ENCODE measurements at places on chromosomes 6 and 20. TPM values are rescaled to one million over a fixed set of nuclear protein-coding genes. Genes with fewer than 3 reads are reported as not detected.

Gene EBF4
- total RNA-seq = 31.4 TPM

Gene IL17F
- 56.3 TPM for total RNA-seq

Gene FOXC1
- total RNA-seq = 0.36 TPM

Gene B4GALT5
- 74.9 TPM for total RNA-seq

Gene CCM2L
- not detected for total RNA-seq

Gene CASS4
- 1.3 TPM for total RNA-seq

Gene EYS
- not detected for total RNA-seq

Gene TRMT6
- total RNA-seq = 28.6 TPM

DNA sequence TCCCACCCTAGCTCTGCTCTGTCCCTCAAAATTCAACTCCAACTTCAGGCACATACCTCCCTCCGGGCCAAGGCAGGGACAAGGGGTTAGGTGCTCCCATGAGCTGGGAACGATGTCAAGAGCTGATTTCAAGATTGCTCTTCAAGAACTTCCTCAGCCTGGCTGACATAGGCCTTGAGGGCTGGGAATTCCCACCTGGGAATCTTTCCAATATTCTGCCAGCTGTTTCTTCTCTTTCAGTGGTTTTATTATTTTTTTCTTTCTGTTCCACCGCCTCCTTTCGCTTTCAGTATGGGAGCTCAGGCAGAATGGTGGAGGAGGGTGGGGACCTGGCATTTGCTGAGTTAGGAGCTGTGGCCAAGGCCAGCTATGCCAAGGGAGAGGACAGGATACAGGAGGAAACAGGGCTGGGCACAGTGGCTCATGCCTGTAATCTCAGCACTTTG is 33.7 kb downstream of the SRSF3 start:
- H3K4me1 ChIP-seq = peaks cover 27% of the 10 kb centered on the region
- peak overlapping the region; percentile 84 for H3K27ac ChIP-seq
- no peaks in the 10 kb centered on the region for H3K36me3 ChIP-seq
- no peak for DNase-seq
- H3K4me3 ChIP-seq = no peak overlapping the region
- H3K27me3 ChIP-seq = no peaks in the 10 kb centered on the region

GRCh38 chr20:5539691-5540090 is 210.5 kb upstream of the SHLD1 start:
- H3K27ac ChIP-seq = no peak overlapping the region
- no peak overlapping the region for H3K4me3 ChIP-seq
- H3K36me3 ChIP-seq = peaks cover 6% of the 10 kb centered on the region
- DNase-seq = no peak
- H3K4me1 ChIP-seq = peaks cover 11% of the 10 kb centered on the region

GRCh38 chr20:53809217-53809616 is 215.6 kb upstream of the ZNF217 start:
- no peaks in the 10 kb centered on the region for H3K36me3 ChIP-seq
- no peak for DNase-seq
- H3K27me3 ChIP-seq = no peaks in the 10 kb centered on the region
- no peaks in the 10 kb centered on the region for H3K4me1 ChIP-seq

DNA sequence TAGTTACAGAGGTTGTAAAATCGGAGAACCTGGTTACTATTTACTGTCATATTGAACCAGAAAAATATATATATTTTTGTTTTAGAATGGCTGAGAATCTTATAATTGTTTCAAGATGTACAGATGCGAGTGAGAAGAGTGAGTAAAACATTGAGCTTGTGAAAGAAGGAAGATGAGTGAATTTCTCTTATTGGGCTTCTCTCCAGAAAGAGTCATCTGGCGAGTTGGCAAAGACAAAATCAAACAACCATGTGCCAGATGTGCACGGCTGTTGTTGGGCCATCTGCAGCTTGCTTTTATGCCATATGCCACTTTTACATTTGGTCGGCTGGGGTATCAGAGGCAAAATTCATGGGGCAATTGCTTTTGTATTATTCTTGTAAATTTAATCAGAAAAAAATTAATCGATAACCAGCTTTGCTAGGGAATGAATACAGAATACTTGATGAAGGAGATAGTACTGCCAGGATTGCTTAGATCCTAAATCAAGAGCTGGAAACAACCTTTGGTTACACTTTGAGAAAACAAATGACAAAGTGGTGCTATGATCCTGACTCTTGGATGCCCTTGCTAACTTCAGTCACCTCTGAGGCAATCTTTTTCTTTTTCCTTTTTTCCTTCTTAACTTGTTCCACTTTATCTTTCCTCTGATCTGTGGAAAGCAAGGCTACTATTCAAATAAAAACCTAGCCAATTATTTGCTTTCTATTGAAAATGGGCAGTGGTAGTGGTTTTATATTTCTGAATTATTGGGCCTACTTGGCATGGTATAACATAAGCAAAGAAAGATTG is 97.1 kb upstream of the GRIK2 start:
- H3K27me3 ChIP-seq = no peaks in the 10 kb centered on the region
- H3K27ac ChIP-seq = no peak overlapping the region
- H3K4me1 ChIP-seq = no peaks in the 10 kb centered on the region
- peaks cover 6% of the 10 kb centered on the region for H3K36me3 ChIP-seq

DNA sequence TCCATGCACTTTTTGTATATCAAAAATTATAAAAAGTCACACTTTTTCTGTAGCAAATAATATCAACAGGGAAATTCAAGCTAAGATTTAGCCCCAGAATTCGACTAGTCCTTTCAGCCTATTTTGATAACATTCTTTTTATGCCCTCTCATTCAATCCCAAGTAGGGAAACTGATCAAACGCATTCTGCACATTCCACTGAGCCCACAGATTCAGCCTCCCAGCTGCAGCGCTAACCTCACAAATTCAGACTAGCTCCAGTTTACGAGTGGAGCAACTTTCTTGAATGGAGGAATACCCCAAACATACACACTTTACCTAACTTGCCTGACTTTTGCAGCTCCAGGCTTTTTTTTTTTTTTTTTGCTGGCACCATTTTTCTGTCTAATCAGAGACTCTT is 70.3 kb upstream of the HEY2 start:
- H3K4me3 ChIP-seq = no peak overlapping the region
- H3K27me3 ChIP-seq = peaks cover 34% of the 10 kb centered on the region
- H3K4me1 ChIP-seq = no peaks in the 10 kb centered on the region
- no peaks in the 10 kb centered on the region for H3K36me3 ChIP-seq

DNA sequence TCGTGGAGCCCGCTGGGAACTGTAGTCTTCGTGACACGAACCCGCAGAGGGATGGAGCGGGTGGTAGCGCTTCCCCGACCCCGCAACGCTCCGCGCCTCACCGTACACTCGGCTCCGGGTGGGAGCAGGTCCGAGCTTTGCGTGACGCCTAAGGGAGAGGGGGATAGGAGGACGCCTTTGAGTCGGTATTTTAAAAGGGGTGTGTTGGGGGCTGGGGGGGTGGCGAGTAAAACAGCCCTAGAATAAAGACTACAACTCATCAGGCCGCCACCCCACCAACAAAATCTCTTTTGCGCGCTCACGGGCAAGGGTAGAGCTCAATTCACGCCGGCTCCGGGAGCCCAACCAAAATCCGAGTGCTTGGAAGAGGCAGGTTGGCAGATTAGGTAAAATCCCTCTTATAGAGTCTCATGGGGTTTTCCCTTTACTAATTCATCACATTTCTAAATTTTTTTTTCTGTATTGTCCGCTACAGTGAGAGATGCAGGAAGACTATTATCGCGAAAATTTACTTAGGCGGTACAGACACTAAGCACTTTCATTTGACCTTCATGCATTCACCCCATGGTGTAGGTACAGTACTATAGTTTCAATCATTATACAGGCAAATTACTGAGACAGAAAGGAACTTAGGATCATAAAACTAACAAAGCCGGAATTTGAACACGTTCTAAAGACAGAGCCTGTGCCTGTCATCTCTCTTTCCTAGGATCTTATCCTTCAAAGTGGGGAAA is 706 bp upstream of the SNX14 start:
- DNase-seq = peak; percentile 61
- peak overlapping the region; percentile 98 for H3K27ac ChIP-seq
- H3K4me3 ChIP-seq = peak overlapping the region; percentile 97

DNA sequence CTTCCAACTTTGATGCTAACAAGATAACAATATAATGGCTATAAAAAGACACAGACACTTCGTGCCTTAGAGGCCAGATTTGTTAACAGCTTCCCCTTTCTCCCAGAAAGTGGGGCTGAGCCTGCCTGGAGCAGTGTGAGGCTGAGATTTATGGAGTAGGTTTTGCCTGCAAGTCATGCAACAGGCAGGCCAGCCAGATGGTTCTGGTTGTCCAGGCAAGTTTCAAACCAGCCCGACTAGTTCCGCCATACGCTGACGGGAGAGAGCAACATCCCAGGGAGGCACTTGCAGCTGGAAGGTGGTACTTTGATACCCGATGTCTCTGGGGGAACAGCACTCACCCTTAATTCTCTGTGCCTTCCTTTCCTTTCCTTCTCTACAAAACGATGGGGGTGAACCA is 81.3 kb upstream of the NAA20 start:
- H3K27me3 ChIP-seq = peaks cover 73% of the 10 kb centered on the region
- no peak overlapping the region for H3K4me3 ChIP-seq
- peaks cover 26% of the 10 kb centered on the region for H3K4me1 ChIP-seq
- no peaks in the 10 kb centered on the region for H3K36me3 ChIP-seq

- H3K36me3 ChIP-seq = peaks cover 9% of the 10 kb centered on the region
- H3K4me1 ChIP-seq = no peaks in the 10 kb centered on the region
- no peak overlapping the region for H3K27ac ChIP-seq
These were observed 5.8 kb upstream of the HMGCLL1 start for GRCh38 chr6:55584654-55585354.

- H3K4me1 ChIP-seq = no peaks in the 10 kb centered on the region
- H3K27ac ChIP-seq = no peak overlapping the region
- H3K36me3 ChIP-seq = peaks cover 5% of the 10 kb centered on the region
- H3K27me3 ChIP-seq = no peaks in the 10 kb centered on the region
- no peak overlapping the region for H3K4me3 ChIP-seq
- DNase-seq = no peak
These were observed 528.2 kb downstream of the HDGFL1 start for GRCh38 chr6:23097566-23097965.

- H3K36me3 ChIP-seq = no peaks in the 10 kb centered on the region
- no peak for DNase-seq
- H3K27me3 ChIP-seq = no peaks in the 10 kb centered on the region
- H3K27ac ChIP-seq = peak overlapping the region; percentile 98
- H3K4me1 ChIP-seq = peaks cover 48% of the 10 kb centered on the region
- peak overlapping the region; percentile 81 for H3K4me3 ChIP-seq
These were observed 54.6 kb upstream of the DDR1 start for GRCh38 chr6:30829639-30830255.

- peaks cover 10% of the 10 kb centered on the region for H3K4me1 ChIP-seq
- no peak overlapping the region for H3K4me3 ChIP-seq
- H3K27me3 ChIP-seq = no peaks in the 10 kb centered on the region
- H3K36me3 ChIP-seq = no peaks in the 10 kb centered on the region
- DNase-seq = no peak
These were observed 26.2 kb downstream of the SLCO4A1 start for GRCh38 chr20:62668441-62669027.

GRCh38 chr6:9521152-9521530 is 893.7 kb downstream of the TFAP2A start:
- DNase-seq = no peak
- H3K36me3 ChIP-seq = peaks cover 4% of the 10 kb centered on the region
- no peak overlapping the region for H3K27ac ChIP-seq
- no peaks in the 10 kb centered on the region for H3K4me1 ChIP-seq

DNA sequence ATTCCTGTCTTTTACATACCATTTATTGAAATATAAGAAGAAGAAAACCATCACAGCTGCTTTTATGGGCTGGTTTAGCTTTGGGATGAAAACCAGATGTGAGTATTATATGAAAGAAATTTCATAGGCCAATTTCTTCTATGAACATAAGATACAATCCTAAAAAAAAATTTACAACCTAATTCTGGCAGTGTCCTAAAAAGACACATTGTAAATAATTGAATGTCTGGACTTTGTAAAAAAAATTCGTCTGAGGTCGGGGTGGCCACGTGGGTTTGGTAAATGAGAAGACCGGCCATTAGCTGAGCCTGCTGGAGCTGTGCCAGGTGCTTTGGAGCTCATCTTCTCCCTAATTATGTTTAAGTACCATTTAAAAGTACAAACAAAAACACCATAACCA is 26.8 kb downstream of the DACT2 start:
- DNase-seq = no peak
- H3K4me3 ChIP-seq = no peak overlapping the region
- H3K27me3 ChIP-seq = peaks cover 33% of the 10 kb centered on the region
- no peak overlapping the region for H3K27ac ChIP-seq
- no peaks in the 10 kb centered on the region for H3K36me3 ChIP-seq

DNA sequence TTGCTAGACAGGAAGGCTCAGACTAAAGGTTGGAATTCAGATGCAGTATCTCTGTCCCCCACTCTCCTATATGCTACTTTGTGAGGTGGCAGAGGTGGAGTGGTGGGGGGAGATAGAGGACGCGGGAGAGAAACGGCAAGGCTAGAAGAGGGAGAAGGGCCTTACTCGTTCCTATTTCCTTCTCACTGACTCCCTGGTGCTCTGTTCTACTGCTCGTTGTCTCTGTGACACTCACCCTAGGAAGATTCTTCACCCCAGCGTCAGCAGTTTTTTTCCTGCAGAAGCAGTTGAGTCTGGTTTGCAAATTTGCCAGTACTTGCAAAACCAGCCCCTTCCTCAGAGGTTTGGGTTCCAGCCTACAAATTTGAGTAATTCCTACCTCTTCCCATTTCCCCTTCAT is 801.1 kb upstream of the SLC35B3 start:
- no peaks in the 10 kb centered on the region for H3K27me3 ChIP-seq
- no peak overlapping the region for H3K27ac ChIP-seq
- DNase-seq = no peak
- no peaks in the 10 kb centered on the region for H3K4me1 ChIP-seq
- H3K36me3 ChIP-seq = no peaks in the 10 kb centered on the region
- H3K4me3 ChIP-seq = no peak overlapping the region

GRCh38 chr6:53811082-53811481 is 16.3 kb downstream of the LRRC1 start:
- H3K4me3 ChIP-seq = no peak overlapping the region
- no peak overlapping the region for H3K27ac ChIP-seq
- H3K36me3 ChIP-seq = no peaks in the 10 kb centered on the region
- no peaks in the 10 kb centered on the region for H3K4me1 ChIP-seq
- no peaks in the 10 kb centered on the region for H3K27me3 ChIP-seq

- peaks cover 16% of the 10 kb centered on the region for H3K36me3 ChIP-seq
- peaks cover 6% of the 10 kb centered on the region for H3K27me3 ChIP-seq
These were observed 1.6 kb downstream of the HLA-DQB1 start for GRCh38 chr6:32664827-32665362.

DNA sequence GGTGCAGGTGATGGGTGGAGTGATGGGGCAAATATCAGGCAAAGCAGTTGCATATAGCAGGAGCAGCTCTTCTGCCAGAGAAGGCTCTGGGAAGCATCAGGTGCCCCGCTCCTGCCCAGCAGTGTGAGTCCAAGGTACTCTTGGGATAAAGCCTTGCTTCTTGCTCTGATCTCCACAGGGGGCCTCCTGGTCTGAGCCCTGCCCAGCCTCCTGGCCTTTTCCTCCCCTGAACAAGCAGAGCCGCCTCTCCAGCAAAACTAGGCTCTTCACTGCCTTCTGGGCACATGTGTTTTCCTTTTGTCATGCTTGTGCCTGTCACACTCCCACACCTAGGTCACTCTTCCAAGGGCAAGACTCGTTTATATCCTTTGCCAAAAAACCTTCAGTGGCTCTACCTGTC is 34.3 kb downstream of the SIRPA start:
- peaks cover 30% of the 10 kb centered on the region for H3K27me3 ChIP-seq
- no peaks in the 10 kb centered on the region for H3K4me1 ChIP-seq
- H3K27ac ChIP-seq = no peak overlapping the region
- H3K4me3 ChIP-seq = no peak overlapping the region
- DNase-seq = no peak

Data from natural killer cell treated with Interleukin-12 subunit alpha and Interleukin-12 subunit beta and Interleukin-15 and Interleukin-18, amount 100 ng/mL, for 72 hours (primary cell).